ENCODE measurements at places on chromosomes 7 and 10. TPM values are rescaled to one million over a fixed set of nuclear protein-coding genes. Genes with fewer than 3 reads are reported as not detected.
A peak's percentile ranks its signal among the peaks of the same experiment; 100 is the strongest.

GDF2 gene
- total RNA-seq = not detected

CPA4 gene
- total RNA-seq = 0.33 TPM

CDNF gene
- 4.4 TPM for total RNA-seq

PURB gene
- total RNA-seq = 16.9 TPM

IKZF1 gene
- 2.2 TPM for total RNA-seq

INPP5A gene
- 171 TPM for total RNA-seq

MCM10 gene
- not detected for total RNA-seq

FAM13C gene
- total RNA-seq = 8.5 TPM

DOCK1 gene
- total RNA-seq = 31.6 TPM

PKD1L1 gene
- 1.1 TPM for total RNA-seq

TEX47 gene
- not detected for total RNA-seq

GRCh38 chr10:3321123-3321522 lies 148.5 kb upstream of the PITRM1 start:
- no peak for DNase-seq

- DNase-seq = no peak
Observed at GRCh38 chr7:105815576-105815975, 60.8 kb downstream of the ATXN7L1 start.

DNA sequence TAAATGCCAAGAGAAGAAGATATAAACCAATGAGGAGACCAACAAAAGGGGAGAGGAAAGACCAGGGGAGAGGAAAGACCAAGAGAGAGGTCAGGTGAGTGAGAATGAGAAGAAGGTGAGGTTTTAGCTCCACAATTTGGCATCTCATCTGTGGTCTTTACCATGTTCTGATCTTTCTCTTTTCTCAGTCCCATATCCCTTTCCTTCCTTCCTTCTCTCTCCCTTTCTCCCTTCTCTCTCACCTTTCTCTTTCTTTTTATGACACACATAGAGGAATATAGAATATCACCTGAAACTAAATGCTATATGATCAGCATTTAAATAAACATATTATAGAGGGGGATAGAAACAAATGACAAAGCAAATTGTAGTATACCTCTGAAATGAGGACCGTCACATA lies 57.4 kb downstream of the ATE1 start:
- DNase-seq = no peak

GRCh38 chr10:121598263-121599249 lies at the start of gene FGFR2:
FGFR2 (minus strand) TSS chr10:121598444; CDS start chr10:121593817, 4,627 bp downstream.
- peak; percentile 76 for DNase-seq

- DNase-seq = no peak
Observed at GRCh38 chr7:148865283-148865682, 18.8 kb downstream of the EZH2 start.

- no peak for DNase-seq
Observed at GRCh38 chr10:102723989-102724388, 9.6 kb downstream of the SFXN2 start.

GRCh38 chr7:50092579-50093491 lies at the start of gene ZPBP:
ZPBP (minus strand) TSS chr7:50093246; CDS start chr7:50093194, 52 bp downstream.
- DNase-seq = no peak

DNA sequence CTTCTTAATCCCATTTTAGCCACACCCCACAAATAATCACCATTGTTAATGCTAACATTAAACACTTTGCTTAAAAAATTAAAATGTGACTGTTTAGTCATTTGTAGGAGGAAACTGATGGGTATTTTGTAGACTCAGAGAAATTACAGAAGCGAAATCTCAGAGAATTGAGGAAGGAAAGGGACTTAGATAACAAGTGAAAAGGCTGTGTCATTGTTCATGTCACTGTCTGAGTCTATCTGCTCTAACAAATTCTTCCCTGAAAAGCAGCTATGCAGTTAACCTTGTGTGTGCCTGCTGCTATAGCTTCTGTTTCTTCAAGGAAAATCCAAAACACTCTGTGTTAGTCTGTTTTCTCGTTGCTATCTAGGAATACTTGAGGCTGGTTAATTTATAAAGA lies 40.9 kb upstream of the PLXDC2 start:
- DNase-seq = no peak

DNA sequence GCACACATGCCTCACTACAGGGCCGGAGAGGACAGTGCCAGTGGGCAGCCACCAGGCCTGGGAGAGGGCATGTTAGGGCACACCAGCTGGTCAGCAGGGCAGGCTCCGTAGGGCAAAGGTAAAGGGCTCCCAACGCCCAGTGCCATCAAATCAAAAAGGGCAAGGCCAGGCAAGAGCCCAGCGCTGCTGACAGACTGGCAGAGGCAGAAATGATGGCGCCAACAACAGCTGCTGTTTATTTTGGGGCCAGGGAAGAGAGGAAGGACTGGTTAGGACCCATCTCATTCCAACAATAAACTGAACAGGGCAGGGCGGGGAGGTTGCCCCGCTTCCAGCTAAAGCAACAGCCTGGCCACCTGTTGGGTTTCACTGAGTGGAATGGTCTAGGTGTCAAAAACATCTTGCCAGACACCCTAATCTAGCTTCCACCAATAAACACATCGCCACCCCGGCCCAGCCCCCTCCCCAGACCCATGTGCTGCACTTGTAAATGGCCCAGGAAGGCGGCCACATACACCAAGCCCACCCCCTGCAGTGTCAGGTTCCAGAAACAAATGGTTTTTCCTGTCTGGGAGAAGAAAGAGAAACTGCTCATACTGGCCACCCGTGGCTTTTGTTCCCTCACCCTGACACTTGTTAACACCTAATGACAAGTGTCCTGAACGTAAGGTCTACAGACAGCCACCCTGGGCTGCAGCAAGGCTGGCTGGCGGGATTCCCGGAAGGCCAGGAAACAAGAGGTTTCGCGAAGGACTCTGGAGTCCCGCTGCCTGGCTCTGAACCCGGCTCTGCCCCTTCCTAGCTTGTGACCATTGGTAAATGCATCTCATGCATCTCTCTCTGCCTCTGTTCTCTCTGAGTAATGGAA lies 15.3 kb downstream of the SH3PXD2A start:
- peak; percentile 89 for DNase-seq

DNA sequence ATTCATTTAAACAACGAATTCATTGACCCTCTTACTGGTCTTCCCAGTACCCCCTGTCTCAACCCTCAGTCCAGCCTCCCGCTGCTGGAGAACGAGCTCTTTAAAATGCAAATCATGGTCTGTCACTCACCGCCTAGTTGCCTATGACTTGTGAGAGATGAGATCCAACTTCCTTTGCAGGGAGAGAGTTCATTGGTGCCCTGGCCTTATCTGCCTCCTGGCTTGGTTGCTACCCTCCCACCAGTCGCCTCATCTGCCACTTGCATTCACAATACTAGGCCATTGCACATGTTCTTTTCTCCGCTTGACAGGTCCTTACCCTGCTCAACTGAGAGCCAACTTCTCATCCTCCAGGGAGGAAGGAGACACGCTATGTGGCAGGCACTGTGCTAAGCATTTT lies 54.0 kb upstream of the MXI1 start:
- DNase-seq = no peak

GRCh38 chr7:41892356-41893100 lies 189.6 kb upstream of the INHBA start:
- DNase-seq = no peak

GRCh38 chr7:5425507-5426225 lies 2.0 kb upstream of the TNRC18 start:
- DNase-seq = peak; percentile 81

DNA sequence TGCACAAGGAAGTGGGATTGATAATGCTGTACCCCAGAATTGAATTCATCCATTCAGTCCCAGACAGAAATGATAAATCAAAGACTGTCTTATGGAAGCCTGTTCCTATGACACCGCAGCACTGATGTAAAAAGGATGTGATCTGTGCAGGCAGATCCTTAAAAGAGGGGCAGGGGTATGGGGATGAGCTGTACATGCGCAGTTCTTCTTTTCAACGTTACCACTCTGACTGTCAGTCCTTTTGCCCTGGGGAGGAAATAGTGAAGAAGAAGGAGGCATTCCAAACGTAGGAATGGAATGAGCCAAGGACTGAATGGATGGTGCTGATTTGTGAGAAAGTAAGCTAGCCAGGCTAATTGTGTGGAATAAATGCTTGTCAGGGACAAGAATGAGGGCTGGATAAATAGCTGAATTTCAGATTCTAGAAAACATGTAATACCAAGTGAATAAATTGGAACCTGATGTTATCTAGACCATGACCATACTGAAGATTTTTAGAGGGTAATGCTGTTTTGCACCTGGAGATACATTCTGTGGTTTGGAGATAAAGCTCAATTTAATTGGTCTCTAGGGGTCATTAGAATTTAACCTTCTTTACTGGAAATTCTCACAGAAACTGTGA lies 509.3 kb downstream of the SORCS3 start:
- no peak for DNase-seq

DNA sequence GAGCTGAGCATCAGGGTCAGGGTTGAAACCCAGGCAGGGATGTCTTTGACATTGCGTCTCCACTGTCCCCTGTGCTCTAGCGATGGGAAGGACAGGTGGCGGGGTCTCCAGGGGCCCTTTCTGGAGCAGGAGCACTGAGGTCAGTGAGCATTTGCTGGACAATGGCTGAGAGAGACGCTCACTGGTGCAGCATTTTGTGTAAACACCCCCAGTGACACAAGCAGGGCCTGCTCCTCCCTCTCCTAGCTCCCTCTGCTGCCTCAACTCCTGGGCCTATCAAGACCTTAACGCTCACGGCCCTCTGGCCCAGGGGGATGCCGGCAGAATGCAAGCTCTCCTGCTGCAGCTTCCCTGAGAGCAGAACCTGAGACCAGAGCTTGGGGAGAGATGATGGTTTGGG lies 17.4 kb upstream of the INMT start:
- no peak for DNase-seq

DNA sequence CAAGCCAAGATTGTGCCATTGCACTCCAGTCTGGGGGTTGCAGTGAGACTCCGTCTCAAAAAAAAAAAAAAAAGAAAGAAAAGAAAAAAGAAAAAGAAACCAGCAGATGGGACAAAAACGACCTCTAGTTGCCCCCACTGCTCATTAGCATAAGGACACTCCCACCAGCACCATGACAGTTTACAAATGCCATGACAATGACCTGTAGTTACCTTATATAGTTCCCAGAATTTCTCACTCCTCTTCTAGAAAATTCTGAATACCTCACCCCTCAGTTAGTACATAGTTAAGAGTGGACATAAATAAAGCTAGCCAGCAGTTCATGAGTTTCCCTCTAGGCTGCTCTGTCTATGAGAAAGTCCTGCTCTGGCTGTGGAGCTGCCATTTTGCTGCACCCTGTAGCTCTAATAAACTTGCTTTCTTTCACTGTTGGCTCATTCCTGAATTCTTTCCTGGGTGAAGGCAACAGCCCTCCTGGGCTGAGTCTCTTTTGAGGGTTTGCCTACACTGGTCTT lies 276.8 kb upstream of the AKR1E2 start:
- no peak for DNase-seq

- DNase-seq = peak; percentile 19
Observed at GRCh38 chr7:40604601-40605438, 470.0 kb downstream of the SUGCT start.

- DNase-seq = peak; percentile 77
Observed at GRCh38 chr10:13717936-13718772, 131.4 kb downstream of the PRPF18 start.

DNA sequence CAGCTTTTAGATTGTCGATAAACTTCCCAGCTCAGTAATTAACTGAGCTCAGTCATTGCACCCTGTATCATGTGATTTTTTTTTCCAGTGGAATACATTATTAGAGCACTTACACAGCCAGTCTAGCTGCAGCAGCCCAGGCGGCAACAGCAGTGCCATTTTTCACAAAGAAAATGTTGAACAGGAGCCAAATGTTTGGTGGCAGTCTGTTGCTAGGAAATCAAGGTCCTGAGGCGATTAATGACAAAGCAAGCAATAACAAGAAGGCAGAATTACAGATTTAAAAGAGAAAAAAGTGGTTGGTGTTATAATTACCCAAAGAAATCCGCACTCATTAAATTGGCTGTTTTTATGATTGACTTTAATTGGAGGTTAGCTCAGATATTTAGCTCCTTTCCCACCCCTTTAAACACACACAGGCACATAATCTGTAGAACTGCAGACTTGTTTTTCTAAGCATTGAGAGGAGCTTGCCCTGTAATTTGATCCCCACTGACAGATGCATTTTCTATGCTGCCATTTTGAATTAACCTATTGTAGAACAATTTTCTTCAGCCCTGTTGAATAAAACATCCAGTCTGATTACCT lies 267.4 kb downstream of the ADK start:
- no peak for DNase-seq

DNA sequence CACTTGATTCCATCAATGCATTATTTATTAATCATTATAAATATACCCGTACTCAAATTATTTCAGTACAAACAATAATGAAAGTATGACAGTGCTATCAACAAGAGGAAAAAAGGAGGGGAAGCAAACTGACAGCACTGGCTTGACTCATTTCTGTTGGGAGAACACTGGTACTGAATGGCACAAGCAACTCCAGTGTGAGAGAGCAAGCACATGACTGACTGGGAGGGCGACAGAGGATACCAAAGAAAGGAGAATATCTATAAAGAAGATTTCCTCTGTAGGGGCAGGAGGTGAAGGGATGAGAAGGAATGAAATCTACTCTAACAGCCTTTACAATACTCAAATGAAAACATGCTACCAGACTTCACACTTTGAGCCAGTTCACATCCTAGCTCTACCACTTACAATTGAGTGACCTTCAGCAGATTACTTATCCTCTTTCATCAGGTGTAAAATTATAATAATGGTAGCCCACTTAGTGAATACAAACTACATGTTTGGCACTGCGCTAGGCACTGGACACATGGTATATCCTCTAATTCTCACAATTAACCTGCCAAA lies 1.5 kb downstream of the USP54 start:
- no peak for DNase-seq

DNA sequence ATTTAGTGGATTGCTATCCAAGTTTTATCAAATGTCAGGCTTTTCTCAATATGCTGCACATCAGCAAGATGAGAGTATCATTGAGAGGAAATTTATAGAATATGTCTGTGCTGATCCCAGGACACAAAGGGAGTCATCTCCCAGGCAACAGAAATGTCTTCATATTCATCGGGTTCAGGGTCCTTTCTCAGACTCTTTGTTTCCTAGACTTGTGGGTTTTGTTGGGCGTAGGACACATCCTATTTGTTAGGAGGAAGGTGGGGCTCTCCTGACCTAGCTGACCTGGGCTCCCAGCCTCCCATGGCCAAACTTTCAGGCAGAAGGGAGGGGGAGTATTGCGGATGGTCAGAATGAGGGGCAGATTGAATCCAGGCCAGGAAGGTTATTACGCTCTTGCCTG lies 22.9 kb upstream of the NPS start:
- no peak for DNase-seq

DNA sequence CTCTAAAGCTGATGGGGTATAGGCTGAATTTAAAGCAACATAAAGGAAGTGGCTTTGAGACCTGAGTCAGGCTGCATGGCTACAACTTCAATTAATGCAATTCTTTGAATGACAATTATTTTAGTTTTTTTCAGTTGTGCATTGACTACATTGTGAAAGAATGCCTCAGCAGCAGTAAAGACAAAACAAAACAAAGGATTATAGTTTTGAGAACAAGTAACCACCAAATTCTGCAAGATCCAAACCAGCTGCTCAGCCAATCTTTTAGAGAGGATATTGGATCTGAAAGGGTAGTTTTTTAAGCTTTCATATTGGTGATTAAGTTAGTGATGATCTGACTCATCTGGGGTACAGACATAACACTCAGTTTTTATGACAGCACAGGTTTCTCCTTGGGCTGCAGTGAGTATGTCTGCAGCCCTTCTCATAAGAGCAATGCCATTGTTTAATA lies 40.6 kb upstream of the ABCA13 start:
- no peak for DNase-seq
